ENCODE measurements at places on chromosomes 3 and 15.

DNA sequence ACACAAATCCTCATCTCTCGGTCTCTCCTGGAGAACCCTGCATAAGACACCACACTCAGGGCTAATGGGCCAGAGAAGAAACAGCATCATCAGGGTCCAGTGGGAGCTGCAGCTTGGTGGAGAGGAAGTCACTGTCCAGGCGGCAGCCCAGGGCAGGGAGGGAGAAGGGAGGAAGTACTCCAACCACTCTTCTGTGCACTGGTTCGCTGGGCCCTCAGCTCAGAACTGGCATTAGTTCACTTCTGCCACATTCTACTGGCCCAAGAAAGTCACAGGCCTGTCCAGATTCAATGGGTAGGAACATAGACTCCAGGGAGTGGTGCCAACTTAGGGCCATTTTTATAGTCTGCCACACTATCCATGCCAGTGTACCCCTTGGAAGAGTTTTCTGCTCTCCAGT lies 169.0 kb downstream of the ABHD5 start:
- no peak for DNase-seq

- DNase-seq = no peak
Measured at GRCh38 chr15:35980719-35981118, 434.8 kb upstream of the DPH6 start.

- DNase-seq = no peak
Measured at GRCh38 chr3:158723991-158724390, 8.3 kb downstream of the RARRES1 start.

DNA sequence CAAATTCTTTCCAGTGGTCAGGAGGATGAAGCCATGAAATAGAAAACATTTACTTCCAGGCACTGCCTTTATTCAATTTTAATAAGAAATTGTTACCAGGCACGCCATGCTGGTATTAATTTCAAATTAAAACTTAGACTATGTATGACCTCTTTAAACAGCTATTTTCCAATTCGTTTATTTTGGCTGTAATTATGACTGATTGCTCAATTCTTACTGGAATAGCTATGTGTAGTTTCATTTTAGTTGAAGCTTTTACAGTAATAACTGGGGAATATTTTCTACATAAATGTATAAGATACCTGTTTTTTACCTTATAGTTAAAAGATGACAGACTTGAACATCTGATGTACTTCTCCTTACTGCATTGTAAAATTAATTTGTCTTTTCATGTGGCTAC lies 480.0 kb upstream of the GOLIM4 start:
- DNase-seq = no peak

- DNase-seq = peak; percentile 29
Measured at GRCh38 chr15:63504979-63505841, 817 bp downstream of the USP3 start.

DNA sequence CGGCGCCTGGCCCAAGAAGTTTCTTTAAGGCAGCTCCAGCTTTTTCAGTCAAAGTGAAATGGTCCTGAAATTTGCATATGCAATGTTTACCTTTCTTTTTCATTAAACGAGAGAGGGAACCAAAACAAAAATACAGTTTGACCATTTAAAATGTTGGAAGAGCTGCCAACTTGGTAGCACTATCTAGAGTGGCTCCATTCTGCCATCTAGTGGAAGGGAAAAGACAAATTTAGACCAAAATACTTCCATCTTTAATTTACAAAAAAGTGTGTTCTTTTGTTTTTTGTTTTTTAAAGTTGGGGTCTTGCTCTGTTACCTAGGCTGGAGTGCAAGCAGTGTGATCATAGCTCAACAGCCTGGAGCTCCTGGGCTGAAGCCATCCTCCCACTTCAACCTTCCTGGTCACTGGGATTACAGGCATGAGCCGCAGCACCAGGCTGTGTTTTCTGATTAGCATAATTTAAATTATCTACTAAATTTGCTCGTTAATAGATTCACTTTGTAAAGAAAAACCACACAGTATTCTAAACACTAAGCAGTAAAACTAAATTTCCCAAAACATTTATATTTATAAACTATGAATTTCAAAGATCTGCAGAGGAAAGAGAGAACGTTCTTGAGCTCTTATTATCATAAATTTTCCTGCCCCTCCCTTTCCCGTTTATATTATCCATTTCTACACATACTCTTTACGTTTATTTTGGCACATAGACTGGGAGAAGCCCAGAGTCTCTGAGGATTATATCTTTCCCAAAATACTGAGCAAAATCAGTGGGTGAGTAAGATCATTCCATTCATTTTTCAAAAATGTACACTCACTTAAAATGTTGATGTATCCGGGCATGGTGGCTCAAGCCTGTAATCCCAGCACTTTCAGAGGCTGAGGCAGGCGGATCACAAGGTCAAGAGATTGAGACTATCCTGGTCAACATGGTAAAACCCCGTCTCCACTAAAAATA lies 15.4 kb upstream of the RFC4 start:
- DNase-seq = no peak

DNA sequence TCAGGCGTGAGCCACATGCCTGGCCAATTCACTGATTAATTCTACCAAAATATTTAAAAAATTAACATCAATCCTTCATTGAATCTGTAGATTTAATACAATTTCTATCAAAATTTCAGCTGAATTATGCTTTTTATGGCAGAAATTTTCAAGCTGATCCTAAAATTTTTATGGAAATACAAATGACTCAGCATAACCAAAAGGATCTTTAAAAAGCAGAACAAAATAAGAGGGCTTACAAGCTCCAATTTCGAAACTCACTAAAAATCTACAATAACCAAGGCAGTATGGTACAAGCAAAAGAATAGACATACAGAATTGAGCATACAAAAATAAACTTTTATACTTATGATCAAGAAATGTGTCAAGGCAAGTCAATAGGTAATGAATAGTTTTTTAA lies 180.4 kb upstream of the CTNNB1 start:
- DNase-seq = no peak

GRCh38 chr3:42438758-42439157 lies 28.3 kb upstream of the LYZL4 start:
- DNase-seq = no peak

DNA sequence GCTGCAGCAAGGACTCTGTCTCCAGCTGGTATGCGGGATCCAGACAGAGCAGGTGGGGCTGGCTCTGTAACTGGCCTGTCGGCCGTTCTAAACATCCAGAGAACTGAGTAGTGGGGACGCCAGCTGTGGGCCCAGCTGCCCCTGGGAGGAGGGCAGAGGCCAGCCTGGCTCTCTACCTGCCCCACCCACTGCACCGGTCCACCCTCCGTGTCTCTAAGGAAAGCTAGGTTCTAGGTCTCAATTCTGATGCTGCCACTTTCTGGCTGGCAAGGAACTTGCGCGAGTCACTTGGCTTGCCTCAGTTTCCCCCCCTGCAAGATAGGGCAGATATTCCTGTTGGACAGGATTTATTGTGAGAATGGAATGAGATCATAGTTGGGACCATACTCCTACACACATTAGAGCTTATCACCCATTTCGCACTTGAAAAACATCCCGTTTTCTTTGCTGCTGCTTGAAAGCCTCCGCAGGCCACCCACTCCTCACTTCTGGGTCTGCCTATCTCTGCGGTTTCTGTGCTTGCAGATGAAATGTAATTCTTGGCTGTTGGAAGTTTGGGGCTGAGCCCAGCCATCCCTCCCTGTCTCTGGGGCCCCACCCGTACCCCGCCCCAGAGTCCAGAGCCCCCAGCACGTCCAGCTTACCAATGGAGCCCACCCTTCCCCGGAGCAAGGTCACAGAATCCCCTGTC lies 65.8 kb downstream of the IQSEC1 start:
- DNase-seq = no peak

GRCh38 chr3:157333551-157333991 lies 103.1 kb upstream of the PTX3 start:
- no peak for DNase-seq

GRCh38 chr3:15478640-15478979 lies 42.9 kb downstream of the COLQ start:
- no peak for DNase-seq

GRCh38 chr3:145557405-145557804 lies 603.6 kb downstream of the PLOD2 start:
- DNase-seq = no peak

- no peak for DNase-seq
Measured at GRCh38 chr15:60803059-60803458, 324.1 kb upstream of the ICE2 start.

DNA sequence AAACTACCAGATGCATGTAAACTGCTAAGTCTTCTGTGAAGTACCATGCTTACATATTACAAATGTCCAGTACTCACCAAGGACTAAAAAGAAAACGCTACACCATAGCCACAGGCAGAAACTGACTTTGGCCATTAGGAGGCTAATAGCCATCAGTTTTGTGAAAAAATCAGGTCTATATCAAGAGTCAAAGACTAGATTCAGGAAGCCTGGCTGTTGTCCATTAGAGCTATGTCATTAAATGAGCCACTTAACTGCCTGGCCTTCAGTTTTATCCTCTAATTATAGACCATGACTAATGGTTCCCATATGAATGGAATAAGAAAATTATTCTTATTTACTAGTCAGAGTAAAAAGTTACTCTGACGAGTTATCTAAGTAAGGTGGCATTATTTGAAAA lies 144.1 kb downstream of the VPS13C start:
- DNase-seq = no peak

- no peak for DNase-seq
Measured at GRCh38 chr3:102478160-102478559, 43.3 kb downstream of the ZPLD1 start.

- DNase-seq = no peak
Measured at GRCh38 chr15:84934942-84935729, 46.5 kb upstream of the PDE8A start.

DNA sequence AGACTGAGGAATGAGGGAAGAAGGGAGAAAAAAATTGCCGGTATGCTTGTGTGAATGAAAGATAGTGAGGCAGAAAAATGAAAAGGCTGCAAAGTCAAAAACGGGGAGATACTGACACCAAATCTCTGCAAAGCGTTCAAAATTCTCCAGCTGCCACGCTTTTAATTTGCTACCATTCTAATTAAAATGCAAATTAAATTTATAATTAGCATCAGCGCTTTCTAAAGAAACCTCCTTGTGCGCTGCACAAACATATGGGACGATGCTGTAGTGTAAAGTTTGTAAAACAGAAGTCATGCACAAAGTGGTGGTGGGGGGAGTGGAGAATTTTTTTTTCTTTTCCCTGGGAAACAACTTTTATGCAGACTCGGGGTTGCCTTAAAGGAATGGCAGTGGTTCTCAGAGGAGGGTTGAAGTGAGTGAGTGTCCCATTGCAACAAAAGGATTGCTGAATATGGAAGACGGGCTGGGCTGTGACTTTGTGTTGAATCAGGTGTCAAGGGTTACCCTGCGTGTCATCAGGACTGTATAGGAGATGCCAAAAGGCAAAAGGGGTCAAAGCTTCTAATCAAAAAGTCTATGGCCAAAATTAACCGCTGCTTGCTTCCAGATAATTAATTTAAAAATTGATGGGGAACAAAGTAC lies 472.2 kb downstream of the NR2F2 start:
- DNase-seq = no peak

GRCh38 chr3:154428286-154429206 lies 1.4 kb downstream of the GPR149 start:
- DNase-seq = no peak

DNA sequence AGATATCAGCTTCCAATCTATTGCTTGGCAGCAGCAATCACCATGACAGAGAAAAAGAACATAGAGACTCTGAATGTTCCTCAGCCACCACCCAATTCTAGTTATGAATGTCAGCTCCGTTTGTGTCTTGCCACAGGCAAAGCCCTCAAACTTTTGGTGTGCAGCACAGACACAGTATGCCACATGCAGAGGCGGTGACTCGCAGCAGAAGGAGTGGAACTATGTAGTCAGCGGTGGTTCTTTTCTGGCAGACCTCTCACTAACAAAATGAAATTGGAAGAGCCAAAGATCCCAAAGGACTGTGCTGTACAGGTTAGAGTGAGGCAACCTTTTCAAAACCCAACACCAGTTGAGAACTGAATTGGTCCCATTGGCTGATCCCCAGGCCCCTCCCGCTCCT lies 220.9 kb downstream of the SLC9A9 start:
- DNase-seq = no peak

GRCh38 chr3:79366414-79366813 lies 401.4 kb downstream of the ROBO1 start:
- DNase-seq = no peak

- DNase-seq = no peak
Measured at GRCh38 chr3:9669720-9670432, 20.6 kb downstream of the MTMR14 start.

GRCh38 chr3:111156517-111156916 lies 84.9 kb downstream of the NECTIN3 start:
- no peak for DNase-seq

GRCh38 chr3:152279479-152279878 lies 10.8 kb downstream of the MBNL1 start:
- no peak for DNase-seq

- DNase-seq = no peak
Measured at GRCh38 chr3:182795389-182795782, 2.1 kb downstream of the ATP11B start.

- no peak for DNase-seq
Measured at GRCh38 chr3:13594991-13595421, 46.1 kb downstream of the FBLN2 start.

DNA sequence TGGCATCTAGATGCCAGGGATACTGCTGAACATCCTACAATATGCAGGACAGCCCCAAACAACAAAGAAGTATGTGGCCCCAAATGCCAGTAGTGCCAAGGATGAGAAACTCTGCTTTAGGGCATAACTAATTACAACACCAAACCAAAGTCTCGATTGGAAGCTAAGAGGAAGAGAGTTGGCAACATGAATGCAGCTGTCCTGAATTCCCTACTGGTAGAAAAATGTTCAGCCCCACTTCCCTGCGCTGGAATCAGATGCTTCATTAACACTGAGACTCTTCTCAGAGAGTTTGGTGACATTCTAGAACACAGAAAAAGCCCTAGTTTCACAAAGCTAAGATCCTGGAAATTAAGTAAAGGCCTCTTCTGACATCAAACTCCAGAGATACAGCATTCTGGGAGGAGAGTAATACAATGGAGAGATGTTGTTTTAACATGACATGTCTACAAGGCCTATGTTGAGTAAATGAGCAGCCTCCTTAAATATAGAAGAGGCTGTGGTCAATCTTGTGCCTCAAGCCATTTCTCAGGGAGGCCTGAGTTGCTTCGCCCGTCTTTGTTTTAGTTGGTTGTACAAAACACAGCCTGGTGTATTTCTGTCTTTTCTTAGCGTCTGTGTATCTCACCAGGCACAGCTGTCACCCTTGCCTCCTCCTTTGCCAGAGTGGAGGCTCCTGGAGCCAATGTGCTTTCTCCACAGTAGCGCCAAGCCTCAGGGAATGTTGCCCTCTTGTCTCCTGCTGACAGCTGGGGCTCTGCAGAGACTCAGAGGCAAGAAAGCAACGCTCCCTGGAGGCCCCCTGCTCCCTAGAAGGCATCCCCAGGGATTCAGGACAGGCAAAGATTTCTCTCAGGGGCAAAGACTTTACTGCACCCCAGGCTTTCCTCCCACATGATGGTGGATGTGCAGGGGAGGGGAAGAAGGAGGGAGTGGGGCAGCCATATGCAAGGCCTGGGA lies 25.1 kb upstream of the CTNNB1 start:
- DNase-seq = no peak

DNA sequence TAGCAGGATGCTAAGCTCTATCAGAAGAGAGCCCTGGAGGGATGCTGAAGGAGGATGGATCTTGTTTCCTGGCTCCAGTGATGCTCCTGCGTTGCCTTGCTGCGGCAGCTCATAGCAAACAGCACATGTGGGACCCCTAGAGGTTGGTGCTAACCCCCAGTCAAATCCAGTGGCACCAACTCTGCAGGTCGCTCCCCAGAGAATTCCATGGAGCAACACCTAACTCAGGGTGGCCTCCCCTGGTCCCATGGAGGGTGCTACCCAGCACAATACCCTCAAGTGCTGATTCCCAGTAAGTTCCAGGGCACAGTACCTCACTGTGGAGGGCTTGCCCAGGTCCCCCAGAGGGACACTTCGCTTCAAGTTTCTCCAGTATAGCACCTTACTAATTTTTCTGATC lies 231.2 kb downstream of the NEK10 start:
- no peak for DNase-seq
